NCI-H1436 treated with DMSO at 0.1 percent for 48 hours (cell line): ENCODE measurements at places on chromosomes 1 and 21.

GRCh38 chr1:117529683-117530082 lies 76.2 kb upstream of the TENT5C start:
- no peak for DNase-seq

DNA sequence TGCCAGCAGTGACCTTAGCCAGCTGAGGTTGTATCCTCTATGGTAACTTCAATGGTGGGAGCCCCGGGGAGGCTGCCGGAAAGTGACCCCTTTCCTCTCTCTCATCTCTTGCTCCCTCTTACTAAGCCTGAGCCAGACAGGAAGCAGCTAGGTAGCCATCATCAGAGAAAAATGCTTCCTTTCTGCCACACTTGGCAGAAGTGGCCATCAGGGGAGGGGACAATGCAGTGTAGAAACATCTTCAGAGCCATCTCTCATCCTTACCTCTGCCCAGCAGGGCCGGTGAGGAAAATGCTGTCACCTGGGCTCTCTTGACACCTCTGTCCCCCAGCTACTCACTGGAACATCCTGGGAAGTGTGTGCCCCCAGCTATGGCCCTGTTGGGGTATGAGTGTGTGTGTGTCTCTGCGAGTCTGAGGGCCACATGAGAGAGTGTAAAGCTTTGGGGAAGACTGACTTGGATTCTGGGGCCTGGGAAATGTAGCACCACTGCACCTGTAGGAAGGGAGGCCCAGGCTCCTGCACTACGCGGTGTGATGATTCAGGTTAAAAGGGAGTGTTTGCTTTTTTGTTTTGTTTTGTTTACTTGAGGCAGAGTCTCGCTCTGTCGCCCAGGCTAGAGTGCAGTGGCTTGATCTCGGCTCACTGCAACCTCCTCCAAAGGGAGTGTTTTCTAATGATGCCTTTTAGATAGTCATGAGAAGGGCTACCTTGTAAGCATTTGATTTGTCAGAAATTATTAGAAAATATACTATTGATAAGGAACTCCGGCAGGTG lies 48.7 kb upstream of the CNTN2 start:
- no peak for DNase-seq

- no peak for DNase-seq
These were observed 110.3 kb downstream of the TIAM1 start for GRCh38 chr21:31233711-31234110.

- DNase-seq, result no peak
These were observed 13.1 kb downstream of the CFAP298 start for GRCh38 chr21:32599091-32599490.

DNA sequence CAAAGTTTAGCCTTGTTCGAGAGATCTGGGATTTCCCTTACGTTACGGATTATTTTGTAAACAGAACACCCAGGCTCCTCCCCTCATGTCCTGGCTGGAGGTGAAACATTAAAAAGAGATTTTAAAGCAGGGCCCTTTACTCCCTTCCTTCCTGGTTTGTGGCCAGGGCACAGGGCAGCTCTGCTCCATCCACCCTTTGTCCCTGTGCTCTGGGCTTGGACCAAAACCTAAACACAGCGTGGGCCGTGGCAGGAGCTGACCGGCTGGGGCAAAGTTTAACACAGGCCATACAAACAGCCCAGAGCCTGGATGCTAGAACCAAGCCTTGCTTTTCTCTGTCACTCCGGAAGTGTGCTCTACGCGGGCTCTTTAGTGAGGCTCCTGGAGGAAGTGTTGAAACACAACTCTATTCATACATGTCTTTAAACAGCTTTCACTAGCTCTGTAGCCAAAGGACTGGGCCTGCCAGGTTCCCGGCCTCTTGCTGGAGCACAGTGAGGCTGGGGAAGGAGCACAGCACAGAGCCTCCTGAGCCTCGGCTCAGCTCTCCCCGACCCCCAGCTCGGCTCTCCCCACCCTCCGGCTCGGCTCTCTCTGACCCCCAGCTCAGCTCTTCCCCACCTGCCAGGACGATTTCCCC lies 84.7 kb downstream of the PDE9A start:
- DNase-seq, result no peak

- no peak for DNase-seq
These were observed 81.1 kb downstream of the SIK1 start for GRCh38 chr21:43345746-43346409.

GRCh38 chr21:32578107-32578691 lies 7.1 kb downstream of the TCP10L start:
- no peak for DNase-seq

DNA sequence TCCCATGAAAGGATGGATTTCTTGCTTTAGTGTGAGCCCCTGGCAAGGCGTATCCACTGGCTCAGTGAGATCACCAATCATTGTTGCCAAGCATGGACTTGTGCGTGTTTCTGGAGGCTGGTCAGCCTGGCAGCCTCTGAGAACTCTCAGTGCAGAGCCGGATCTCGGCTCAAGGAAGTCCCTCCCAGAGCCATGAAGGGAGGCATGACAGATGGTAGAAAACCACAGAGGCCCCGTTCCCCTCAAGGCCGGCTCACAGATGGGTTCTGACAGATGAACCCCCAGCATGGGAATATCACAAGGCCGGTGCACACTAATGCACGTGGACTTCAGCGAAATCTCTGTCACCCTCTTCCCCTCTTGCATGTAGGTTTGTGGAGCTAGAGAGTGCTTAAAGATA lies 290.5 kb downstream of the AJAP1 start:
- DNase-seq, result no peak

- DNase-seq, result no peak
These were observed 46.6 kb downstream of the SLC30A7 start for GRCh38 chr1:100942304-100943046.

DNA sequence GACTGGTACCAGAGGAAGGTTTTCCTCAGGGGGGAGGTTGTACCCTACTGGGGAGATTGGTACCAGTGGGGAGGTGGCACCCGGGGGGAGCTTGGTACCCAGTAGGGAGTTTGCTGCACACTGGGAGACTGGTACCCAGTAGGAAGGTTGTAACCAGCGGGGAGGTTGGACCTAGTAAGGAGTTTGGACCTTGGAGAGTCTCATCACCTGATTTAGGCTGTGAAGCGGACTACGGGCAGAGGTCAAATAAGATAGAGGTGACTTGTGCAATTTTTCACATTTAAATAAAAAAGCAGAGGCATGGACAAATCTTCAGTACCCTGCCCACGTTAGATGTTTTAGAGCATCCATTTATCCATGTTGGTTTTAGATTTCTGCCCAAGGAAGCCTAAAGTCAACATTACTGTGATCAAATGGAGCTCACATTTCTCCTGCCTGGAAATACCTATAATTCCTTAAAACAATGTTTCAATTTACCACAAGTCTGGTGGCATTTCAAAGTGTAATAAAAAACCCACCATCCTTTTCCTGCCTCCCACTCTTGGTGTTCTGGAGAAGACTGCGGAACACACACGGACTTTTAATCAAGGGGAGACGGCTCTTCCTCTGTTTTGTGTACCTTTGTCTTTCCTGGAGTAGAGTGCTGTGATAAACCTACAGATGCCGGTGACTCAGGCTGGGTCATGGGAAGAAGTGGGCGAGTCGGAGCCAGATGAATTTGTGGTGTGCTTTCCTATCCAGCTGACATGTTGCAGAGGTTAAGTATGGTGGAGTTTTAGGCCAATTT lies 36.2 kb upstream of the MRPS6 start:
- DNase-seq, result no peak

GRCh38 chr1:213070406-213070805 lies 19.4 kb downstream of the RPS6KC1 start:
- DNase-seq, result no peak

DNA sequence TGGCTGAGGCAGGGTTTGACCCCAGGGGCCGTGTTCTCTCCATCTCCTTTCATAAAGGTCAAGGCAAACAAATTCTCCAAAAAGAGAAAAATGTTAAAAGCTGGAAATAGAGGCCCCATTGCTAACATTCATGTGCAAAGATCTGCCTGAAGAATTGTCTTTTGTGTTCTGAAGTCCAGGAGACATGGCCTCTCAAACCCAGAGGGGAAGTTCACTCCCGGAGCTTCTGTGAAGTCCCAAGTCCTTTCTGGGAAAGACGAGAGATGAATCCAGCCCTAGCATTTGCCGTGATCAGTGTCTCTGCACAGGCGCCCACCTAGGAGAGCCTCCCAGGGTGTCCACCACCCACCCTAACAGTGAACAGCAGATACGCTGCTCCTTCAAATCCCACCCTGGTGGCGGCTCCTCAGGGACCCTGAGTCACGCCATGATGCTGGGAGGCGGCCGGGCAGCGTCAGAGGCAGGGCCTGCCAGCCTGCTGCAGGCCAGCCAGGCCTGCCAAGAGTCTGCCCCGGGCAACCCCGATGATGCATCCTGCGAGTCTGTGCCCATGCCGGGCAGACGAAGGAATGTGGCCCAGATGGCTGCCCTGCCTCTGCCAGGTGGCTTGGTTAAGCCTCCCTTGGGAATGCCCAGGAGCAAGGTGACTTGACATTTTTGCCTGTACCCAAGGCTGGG lies 5.2 kb upstream of the C2CD2 start:
- no peak for DNase-seq

GRCh38 chr21:41170442-41170841 lies 2.5 kb downstream of the BACE2 start:
- no peak for DNase-seq

GRCh38 chr1:25651824-25652741 lies 35.5 kb downstream of the MAN1C1 start:
- DNase-seq, result no peak

GRCh38 chr21:35336534-35336933 lies 287.4 kb upstream of the RUNX1 start:
- no peak for DNase-seq

DNA sequence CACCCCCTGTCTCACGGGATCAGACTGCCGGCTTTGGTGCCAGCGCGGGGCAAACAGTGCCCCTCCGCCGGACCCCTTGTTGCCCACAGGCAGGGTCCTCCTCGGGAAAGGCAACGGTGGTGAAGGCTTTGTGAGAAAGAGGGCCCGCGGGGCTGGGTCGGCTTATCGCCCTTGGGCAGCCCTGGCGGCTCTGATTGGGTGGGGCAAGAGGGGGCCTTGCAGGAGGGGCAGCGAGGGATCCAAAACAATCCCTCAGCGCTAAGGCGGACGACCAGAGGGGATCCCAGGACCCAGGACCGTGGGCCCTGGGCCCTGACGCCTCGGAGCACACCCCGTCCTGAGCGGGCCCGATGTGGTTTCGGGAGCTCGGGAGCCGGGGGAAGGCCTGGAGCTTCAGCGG lies 3.9 kb upstream of the ZNF678 start:
- no peak for DNase-seq

GRCh38 chr1:8090241-8090702 lies 64.2 kb upstream of the ERRFI1 start:
- no peak for DNase-seq

GRCh38 chr21:41304068-41304720 lies 12.4 kb upstream of the FAM3B start:
- DNase-seq, result no peak

- no peak for DNase-seq
These were observed 113.5 kb downstream of the PRDM2 start for GRCh38 chr1:13813398-13814012.

- DNase-seq, result no peak
These were observed 242.9 kb downstream of the HHAT start for GRCh38 chr1:210571356-210572284.

DNA sequence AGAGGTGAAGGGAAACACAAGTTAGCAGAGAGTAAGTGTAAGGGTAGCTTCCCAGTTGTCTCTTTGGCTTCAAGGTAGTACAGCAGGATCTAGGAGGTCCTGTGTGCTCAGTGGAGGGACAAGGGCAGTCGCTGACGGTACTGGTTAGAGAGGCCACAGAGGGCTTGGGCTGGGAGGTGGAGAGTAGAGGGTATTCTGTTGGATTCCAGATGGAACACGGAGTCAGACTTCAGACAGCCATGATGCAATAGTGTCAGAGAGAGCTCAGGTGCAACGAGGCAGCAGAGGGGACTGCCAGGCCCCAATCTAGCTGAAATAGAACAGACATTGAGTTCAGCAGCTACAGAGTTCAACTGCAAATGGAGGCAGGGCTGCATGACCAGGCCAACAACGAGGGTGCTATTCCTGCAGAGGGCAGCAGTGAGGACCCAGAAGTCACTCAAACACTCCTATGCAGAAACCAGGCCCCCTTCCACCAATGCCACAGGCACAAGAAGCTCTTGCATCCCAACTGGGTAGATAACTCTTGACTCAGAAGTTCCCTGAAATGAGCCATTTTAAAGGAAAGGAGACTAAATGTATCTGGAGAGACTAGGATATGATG lies 325.0 kb upstream of the ESRRG start:
- no peak for DNase-seq

DNA sequence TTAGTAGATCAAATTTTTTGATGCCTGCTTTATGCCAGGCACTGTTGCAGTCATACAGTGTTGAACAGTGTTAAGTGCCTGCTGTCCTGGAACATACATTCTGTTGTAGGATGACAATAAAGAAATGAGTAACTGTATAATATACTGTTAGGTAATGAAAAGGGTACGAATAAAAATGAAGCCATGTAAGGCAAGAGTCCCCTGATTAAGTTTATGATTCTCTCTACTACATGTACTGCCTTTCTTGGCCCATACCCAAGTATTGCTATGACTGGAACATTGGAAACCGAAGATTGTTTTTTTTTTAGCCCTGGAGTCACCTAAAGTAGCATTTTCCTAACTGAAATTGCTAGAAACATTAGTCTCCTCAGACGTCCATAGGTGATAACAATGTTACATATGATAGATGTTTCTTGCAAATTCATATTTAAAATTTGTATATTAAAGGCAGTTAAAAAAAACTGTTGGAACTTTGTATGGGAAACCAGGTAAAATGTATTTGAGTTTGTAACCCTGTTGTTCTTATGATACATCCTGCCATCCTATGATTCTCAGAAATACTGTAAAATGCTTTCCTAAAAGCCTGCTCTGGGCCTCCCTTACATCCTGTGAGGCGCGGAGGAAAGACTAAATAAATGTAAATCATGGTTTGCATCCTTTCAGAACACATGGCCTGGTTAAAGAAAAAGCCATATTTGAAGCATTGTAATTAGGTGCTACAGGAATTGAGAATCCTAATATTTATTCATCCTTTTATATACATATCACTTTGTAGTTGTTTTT lies 5.8 kb downstream of the ATP5PB start:
- DNase-seq, result no peak
